ENCODE measurements at places on chromosomes 2 and 18.

GRCh38 chr18:31104444-31104843, 2.2 kb upstream of the DSC2 start:
- no peak for DNase-seq

- DNase-seq: no peak
Measured at GRCh38 chr18:59423259-59423658, 64.2 kb upstream of the LMAN1 start.

GRCh38 chr2:209642146-209642820, 129.3 kb upstream of the UNC80 start:
- no peak for DNase-seq

GRCh38 chr2:10885094-10885860, 26.5 kb upstream of the KCNF1 start:
- DNase-seq: no peak

DNA sequence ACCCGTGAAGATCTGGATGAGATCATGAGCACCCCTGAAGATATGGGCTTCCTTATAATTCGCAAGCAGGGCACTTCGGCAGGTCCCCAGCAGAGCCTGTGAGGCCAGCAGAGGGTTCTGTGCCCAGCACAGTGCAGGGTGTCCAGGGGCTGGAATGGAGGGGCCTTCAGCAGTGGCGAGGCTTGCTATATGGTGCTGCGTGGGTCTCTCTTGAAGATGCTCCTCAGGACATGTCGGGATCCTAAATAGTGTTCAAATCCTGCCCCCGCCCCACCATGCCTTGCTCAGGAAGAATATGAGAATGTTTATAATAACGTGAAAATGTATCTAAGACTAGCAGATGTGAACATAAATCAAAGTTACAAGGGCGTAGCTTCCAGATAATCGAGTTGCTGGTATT, 60.3 kb upstream of the RBM44 start:
- DNase-seq: no peak

- DNase-seq: no peak
Measured at GRCh38 chr18:45978084-45978483, 11.0 kb upstream of the EPG5 start.

DNA sequence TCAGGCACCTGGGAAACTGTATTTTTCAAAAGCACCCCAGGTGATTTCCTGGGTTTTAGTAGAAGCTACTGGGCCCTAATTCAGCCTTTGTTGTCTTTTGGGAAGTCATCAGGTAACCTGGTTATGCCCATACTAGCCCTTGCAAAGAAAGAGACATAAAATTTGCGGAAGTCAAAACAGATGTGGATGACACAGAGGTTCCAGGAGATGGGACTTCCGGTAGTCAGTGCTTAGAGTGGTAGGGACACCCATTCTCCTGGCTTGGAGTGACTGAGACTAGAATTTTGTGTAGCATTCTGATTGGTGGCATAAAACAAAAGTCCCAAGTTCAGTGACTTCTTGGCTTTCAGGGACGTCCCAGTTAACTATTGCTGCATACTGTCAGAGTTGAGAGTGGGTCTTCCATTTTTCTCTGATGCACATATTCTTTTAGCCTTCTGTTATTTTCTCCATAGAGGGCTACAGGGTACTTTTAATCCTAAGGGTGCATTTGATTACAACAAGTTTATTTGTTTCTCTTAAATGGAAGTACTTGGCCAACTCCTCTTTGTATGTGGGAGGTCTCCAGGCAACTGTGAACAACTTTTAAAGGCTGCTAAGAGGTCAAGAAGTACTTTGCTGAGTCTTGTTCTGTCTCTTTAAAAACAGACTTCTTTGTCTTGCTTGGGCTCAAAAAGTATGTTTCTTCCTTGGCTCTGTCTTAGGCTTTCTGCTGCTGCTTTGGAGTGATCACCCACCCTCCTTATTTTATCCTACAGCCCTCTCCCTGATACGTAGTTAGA, 8.8 kb downstream of the NAB1 start:
- no peak for DNase-seq

- DNase-seq: no peak
Measured at GRCh38 chr2:138333121-138333520, 168.4 kb upstream of the SPOPL start.

- DNase-seq: no peak
Measured at GRCh38 chr2:22817197-22817596, 567.8 kb upstream of the KLHL29 start.

DNA sequence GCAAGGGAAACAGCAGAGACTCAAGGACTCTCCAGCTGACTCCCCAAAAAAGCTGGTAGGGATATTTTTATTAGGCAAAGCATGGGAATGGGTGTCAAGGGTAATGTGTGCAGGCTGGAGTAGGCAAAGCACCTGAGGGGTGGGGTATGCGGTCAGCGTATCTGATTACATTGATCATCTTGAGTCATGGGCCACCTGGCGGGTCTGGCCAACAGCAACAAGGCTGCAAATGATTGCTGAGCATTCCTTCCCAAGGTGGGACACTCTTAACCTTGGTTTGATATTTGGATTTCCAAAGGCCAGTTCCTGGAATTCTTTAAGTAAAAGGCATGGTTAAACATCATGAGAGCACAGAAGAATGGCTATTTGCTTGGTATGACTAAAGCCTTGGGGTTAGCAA, 32.6 kb upstream of the CCBE1 start:
- DNase-seq: no peak

DNA sequence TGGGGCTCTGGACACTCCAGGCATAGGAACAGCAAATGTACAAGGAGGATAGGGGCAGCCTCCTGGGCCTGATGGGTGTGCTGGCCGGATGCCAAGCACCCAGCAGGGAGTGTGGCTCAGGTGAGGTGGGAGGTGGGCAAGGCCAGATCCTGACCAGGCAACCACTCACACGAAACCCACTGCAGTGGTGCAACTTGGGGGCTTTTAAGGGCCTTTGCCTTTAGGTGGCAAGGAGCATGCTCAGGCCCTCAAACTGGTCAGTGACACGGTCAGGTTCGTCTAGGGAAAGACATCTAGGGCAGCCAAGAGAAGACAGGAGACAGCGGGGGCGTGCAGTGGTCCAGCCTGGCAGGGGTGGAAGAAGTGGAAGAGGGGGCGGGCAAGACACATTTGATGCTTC, 18.4 kb upstream of the TEX51 start:
- no peak for DNase-seq

- DNase-seq: no peak
Measured at GRCh38 chr2:174325373-174326160, 9.2 kb upstream of the SP9 start.

DNA sequence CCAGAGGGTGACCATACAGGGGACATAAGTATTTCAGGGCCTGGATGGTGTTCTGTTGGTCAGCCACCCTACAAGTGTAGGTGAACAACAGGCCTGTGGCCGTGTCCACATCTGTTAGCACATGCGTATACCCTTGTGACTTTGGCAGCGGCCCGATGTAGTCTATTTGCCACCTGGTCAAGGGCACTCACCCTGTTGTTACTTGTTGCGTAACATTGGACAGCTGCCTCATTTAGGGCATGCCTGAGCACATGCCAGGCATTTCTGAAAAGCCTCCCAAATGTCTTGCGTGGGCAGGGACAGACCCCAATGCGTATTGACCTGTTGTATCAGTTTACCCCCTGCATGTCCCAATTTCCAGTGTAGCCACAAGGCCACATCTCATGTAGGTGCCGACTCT, 235.0 kb downstream of the MBD5 start:
- no peak for DNase-seq

GRCh38 chr2:8719528-8719927, 37.7 kb downstream of the ID2 start:
- DNase-seq: no peak

DNA sequence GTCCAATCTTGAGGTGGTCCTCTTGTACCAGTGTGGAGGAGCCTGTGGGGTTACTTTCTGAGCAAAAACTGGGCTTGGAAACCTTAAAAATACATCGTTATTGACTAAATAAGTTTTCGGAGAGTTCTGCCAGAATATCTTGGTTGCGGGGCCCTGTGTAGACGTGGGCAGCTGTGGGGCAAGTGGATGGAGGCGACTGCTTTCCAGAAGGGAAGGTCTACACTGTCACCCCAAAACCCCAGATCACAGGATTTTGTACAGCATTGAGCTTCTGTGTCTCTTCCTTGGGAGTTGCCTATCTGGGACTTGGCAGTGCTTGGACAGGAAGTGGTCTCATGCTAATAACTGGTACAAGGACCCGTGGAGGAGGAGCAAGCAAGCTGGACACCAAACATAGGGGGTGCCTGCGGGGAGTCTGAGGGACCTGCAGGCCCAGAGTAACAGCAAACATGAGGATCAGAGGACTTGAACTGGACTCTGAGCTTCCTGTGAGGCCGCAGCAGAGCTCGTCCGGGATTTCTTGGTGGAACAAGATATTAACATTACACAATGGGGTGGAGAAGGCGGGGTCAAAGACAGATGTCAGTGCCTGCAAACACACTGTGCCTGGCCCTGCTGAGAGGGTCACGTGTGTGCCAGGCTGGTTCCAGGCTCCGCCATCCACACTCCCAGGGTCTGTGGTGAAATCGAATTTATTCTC, 48.0 kb upstream of the CTLA4 start:
- DNase-seq: no peak

GRCh38 chr2:167890739-167891138, 356.7 kb downstream of the STK39 start:
- no peak for DNase-seq

DNA sequence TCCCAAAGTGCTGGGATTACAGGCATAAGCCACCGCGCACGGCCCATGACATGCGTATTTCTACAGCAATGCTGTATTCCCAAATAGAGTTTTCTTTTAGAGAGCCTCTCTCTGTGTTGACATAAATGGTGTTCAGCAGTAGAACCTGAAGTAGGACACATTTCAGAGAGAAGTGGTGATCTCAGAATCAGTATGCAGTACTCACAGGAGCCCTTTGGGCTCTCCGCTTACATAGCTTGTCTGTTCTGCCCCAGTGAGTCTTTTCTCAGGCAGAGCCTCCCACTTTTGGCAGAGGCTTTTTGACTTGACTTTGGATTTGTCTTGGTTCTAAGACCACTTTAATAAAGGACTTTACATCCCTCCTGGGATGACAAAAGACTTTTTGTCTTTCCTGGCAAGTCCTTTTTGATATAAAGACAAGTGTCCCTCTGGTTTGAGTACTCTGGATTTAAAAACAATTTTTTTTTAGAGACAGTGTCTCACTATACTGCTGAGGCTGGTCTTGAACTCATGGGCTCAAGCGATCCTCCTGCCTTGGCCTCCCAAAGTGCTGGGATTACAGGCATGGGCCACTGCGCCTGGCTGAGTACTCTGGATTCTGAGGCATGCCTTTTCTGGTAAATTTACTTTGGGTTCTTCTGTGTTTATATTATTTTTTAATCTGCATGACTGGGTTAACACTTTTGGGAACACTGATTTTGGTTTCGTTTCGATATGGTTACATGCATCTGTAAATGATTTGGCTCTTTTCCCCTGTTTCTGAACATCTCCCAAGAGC, 113.3 kb downstream of the SMAD2 start:
- no peak for DNase-seq

GRCh38 chr2:128772671-128773070, 454.0 kb upstream of the HS6ST1 start:
- DNase-seq: peak; percentile 34

- no peak for DNase-seq
Measured at GRCh38 chr2:108111936-108112335, 125.6 kb downstream of the SLC5A7 start.

DNA sequence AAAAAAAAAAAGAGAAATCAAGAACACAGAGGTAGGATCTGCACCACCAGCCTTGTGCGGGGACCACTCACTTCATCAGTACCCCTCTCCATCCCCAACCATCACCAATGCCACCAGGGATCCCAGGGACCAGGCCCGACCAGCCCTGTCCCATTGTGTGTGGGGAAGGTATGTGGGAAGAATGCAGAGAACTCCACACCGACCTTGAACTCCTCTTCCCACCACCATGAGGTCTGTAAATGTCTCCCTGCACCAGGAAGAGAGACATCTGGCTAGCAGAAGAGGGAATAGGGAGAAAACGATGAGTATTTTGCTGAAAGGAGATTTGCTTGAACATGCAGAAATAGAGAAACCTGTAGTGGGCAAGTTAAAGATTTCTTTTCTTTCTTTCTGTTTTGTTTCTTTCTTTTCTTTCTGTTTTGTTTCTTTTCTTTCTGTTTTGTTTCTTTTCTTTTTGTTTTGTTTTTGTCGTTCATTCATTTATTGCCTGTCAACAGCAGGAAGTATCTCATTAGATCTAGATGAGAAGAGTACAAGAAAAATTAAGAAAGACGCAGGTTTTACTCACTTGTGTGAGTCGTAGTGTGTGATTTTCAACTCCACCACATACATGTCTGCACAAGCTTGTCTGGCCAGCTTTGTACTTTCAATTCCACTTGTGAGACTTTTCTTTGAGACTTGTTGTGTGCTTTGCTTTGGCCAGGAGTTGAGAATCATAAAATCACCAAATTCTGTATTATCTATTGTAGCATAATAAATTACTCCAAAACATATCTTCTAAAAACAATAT, 179.8 kb upstream of the HAAO start:
- no peak for DNase-seq

DNA sequence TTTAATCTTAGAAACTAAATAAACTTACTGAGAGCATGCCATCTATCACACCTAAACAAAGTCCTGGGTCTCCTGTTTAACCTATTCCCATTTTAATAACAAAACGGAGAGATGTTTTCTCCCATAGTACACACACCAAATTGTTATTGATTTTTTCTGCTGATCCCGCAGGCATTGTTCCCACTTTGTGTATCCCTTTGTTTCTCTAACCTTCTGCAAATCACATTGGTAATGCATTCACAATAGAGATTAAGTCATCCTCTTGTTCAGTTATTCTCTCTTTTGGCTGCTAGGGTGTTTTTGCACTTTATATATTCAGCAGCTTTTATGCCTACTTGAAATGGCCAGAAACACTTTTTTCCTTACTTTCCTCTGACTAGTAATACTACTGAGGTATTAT, 1071.9 kb upstream of the CDH2 start:
- no peak for DNase-seq

GRCh38 chr2:220847589-220847988, 724.5 kb downstream of the EPHA4 start:
- DNase-seq: no peak

DNA sequence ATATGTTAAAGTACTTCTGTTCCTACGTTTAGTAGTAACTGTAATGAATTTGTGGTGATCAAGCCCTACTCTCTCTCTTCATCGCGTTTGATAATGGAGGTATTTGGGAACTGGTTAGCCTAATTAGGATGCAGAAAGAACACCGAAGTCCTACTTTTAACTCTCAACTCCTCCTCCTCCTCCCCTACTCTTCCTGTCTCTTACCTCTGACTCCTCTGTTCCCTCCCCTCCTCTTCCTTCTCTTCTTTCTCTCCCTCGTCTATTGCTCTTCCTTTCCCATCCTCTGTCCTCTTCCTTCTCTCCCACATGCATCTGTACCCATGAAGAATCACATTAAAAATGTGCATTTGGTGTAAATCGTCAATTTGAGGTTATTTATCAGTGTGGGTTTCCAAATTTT, 57.8 kb downstream of the RMDN2 start:
- no peak for DNase-seq

DNA sequence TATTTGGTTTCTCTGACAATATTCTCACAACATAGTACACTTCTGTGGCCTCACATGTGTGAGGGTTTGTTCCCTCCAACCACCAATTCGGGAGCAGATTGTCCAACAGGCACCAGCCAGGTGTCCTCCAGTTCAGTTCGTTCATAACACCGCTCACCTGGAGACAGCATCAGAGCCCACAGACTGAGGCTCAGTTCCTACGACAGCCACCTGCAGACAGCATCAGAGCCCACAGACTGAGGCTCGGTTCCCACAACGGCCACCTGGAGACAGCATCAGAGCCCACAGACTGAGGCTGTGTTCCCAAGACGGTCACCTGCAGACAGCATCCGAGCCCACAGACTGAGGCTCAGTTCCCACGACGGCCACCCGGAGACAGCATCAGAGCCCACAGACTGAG, 58.2 kb upstream of the SNTG2 start:
- no peak for DNase-seq

Measured in left lung (tissue), 14 donors.